ENCODE measurements at places on chromosomes 7 and 10.

DNA sequence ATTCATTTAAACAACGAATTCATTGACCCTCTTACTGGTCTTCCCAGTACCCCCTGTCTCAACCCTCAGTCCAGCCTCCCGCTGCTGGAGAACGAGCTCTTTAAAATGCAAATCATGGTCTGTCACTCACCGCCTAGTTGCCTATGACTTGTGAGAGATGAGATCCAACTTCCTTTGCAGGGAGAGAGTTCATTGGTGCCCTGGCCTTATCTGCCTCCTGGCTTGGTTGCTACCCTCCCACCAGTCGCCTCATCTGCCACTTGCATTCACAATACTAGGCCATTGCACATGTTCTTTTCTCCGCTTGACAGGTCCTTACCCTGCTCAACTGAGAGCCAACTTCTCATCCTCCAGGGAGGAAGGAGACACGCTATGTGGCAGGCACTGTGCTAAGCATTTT, 54.0 kb upstream of the MXI1 start:
- DNase-seq, result no peak

DNA sequence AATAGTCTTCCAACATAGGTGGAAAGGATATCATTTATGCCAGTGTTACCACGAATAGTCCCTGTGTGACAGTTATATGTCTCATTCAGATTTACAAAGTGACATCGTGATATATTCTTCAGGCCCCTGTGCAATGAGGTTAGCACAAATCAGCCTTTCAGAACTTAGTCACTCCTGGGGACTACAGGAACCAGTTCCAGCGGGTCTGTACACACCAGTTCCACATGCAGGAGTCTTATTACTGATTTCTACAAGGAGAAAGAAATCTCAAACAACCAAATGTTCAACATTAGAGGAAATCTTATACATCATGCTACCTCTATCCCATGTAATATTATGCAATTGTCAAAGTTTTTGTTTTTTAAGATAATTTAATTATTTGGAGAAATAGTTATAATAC, 4.4 kb upstream of the WDR91 start:
- no peak for DNase-seq

GRCh38 chr7:8386926-8387550, 46.4 kb upstream of the NXPH1 start:
- no peak for DNase-seq

DNA sequence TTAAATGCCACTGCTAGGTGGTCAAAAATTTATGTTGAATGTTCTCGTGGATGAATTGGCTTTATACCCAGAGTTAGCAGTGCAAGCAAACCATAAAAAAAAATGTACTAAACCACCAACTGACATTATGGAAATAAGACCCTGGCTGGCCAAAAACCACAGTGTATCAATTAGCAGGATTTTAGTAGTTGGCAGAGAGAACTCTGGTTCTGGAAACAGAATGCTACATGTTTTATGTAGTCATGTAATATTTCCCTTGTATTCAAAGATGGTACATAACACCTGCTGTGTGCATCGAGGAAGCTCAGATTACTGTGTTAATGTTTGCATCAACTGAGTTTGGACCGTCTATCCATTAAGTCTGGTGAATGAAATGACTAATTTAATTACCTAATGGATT, 618.5 kb downstream of the CCSER2 start:
- DNase-seq, result no peak

DNA sequence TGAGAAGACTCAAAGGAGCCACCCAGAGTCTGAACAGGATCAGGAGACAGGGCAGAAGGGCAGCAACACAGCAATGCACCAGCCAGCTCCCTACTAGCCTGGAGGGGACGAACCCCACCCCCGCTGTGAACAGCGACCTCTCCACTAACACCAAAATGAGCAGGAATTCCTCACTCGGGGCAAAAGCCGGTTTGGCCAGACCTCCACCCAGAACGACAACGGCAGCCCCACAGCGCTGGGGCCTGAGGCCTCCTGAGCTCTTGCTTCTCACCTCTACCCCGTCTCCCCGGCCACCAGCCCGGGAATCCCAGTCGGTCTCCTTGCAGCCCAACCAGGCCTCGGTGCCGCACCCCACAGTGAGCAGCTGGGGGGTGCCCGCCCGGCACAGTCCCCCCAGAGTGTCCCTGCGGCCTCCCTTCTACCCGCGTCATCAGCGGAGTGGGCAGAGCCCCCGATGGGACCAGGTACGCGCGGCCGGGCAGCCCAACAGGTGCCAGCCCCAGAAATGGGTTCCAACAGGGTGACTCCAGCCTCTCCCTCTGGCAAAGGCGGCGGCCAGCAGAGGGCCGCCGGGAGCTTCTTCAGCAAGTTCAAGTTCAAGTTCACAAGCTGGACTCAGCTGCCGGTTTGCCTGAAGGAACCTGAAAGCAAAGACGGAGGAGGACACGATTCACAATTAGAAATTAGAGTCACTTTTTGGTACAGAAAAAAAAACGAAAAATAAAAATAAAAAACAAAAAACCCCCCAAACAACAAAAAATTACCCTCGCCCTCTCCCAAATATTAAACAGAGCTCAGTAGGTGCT, 129.0 kb downstream of the MARCHF5 start:
- no peak for DNase-seq

DNA sequence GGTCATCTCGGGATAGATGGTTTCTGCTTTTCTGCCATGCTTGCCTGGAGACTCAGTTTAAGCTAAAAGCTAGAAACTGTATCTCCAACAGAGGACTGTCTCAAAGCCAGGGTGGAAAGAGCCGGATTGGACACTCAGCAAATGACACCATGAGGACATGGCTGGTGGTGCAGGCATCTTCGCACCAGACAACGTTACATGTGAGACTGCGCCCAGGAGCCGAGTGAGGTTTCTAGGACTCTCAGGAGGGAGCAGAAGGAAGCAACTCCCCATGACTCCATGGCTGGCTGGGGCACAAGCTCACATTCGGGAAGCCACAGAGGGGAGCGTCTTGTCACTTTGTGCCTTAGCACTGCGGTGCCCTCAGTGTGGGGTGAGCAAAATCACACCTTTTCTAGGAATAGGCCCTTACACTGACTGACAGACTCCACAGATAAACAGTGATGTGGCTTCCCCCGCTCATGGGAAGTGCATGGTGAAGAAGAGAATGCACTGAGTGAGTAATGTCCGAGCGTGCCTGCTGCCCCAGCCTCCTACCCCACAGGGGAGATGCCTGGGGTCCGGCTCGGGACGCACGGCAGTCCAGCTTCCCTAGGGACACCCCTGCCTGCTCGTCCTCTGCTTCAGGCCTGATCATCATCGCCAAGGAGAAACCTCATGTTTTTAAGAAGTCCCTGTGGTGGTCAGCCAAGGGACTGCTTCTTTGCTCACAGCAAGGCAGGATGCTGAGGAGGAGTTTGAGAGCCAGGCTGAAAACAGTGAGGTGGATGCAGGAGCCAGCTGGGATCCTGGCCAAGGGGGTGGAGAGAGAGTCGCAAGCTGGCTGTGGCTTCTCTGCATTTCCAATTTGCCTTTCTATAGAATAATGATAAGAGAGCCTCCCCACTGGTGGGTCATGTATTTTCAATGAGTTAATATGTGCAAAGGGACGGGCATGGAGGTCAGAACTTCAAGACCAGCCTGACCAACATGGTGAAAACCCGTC, 52.2 kb upstream of the FXYD4 start:
- DNase-seq, result no peak

DNA sequence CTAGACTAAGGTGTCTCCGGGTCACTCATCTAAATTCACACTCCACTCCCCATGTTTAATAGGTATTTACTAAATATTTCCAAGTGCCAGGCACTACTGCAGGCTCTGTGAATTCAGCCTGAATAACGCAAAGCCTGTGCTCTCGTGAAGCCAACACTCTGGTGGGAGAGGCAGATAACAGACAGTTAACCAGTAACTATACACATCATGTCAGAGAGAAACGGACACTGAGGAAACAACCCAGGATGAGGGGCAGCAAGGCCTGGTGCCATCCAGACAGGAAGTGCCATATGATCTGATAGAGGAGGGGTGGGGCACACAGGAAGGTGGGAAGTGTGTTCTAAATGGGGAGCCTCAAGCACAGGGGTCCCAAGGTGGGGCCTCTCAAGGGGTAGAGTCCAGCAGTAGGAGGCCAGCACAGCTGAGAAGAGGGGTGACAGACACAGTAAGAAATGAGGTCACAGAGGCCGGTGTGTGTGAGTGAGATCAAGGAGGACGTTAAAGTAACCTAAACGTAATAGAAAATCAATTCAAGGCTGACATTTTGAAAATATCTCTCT, 85.3 kb downstream of the LARP4B start:
- DNase-seq, result no peak

DNA sequence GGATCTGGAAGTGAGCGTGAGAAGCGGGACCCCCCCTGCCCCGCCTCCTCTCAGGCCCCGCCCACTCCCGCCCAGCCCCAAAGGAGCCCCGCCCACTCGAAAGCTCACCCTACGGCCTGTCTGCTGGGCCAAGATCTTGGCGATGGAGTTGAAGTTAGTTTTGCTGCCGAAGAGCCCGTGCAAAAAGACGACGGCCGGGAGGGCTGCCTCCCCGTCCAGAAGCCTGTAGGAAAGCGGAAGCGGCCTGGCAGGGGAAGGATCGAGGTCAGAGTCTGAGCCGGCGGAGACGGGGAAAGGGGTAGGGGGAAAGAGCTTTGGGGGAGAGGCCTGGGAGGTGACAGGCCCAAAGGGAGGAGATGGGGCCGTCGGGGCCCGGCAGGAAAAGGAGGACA, 386 bp downstream of the ABHD11 start:
- no peak for DNase-seq

- peak; percentile 45 for DNase-seq
Observed at GRCh38 chr7:132082394-132082793, 493.9 kb downstream of the PLXNA4 start.

DNA sequence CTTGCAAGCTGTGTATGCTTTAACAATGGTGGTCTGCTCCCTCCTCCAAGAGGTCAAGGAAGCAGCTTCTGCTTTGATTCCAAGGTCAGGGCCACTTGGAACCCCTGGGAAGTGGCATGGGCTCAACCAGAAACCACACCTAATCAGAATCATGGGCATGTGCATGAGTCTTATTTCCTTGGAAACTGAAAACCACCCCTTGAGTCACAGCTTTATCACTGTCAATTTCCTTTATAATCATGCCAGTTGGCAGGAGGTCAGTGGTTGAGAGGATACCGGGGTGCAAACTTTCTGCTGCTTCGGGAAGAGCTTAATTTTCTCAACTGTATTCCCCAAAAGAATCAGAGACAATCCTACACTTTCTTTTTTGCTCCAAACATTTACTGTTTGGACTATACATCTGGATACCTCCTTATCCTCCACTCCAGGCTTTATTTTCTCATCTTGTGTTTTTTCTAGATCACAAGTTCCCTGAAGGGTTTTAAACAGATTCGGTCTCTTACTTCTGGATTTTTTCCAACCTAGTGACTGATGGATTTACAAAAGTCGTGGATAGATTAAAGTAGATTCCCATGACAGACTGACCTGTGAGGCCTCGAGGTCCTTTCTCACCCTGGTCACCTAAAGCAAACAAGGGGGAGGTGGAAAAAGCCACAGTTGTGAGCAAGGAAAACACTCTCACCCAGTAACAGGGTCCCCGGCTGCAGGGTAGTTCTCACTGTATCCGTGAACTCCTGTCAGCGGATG, 36.0 kb downstream of the COL17A1 start:
- no peak for DNase-seq

DNA sequence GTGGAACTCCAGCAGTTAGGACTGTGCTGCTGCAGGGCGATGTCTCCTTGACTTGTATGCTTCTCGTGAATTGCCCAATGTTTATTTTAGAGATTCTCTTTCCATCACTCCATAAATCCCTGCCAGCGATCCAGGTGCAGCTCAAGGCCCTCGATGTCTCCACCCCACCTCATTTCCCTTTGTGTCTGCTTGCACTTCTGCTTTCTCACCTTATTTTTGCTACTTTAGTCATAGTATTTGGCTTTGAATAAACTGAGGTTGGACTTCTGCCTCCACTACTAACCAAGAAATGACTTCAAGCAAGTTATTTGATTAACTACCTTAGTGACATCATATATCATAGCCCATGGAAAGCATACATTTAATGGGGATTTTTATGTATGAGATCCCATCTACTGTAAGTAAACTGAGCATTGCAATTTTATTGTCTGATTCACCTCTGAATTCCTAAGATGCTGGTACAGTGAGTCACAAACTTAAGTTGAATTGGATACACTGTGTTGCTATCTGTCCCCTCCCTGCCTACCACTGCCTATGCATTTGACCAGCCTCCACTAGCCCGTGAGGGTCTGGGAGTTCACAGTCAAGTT, 255.8 kb downstream of the ABCA13 start:
- DNase-seq, result peak; percentile 12

DNA sequence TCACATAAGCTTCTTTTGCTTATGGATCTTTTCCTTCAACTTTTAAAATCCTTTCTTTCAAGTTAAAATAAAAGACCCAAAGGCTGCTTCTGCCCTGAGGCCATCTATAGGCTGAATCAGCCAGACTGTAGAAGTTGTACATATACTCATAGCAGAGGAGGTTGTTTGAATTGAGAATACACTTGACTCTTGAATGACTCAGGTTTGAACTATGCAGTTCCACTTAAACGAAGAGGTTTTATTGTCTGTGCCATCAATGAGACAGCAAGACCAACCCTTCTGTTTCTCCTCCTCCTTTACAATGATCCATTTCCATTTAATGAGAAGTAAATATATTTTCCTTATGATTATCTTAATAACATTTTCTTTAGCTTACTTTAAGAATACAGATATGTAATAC, 5.8 kb downstream of the ZNF365 start:
- DNase-seq, result peak; percentile 45

- DNase-seq, result no peak
Observed at GRCh38 chr7:135467207-135467711, 42.6 kb downstream of the CNOT4 start.

- peak; percentile 75 for DNase-seq
Observed at GRCh38 chr7:115087437-115087836, 165.5 kb downstream of the MDFIC start.

GRCh38 chr10:74371696-74372095, 220.7 kb downstream of the ADK start:
- no peak for DNase-seq

GRCh38 chr10:7445474-7446185, 34.8 kb upstream of the SFMBT2 start:
- no peak for DNase-seq

DNA sequence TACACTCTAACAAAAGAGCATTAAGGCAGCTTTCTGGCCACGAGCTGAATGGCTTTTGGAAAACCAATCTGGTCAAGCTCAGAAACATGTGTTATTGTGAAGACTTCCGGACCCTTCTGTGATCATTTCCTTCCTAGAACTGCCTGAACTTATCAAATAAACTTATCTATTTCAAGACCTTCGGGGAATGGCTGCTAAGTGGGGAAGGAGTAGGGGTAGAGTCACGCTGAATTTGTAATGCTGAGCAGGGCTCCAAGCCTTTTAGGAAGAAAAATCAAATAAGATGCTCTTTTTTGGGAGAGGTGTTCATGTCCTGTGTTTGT, 56.6 kb downstream of the PAPSS2 start:
- no peak for DNase-seq

- DNase-seq, result peak; percentile 1
Observed at GRCh38 chr7:145848691-145849090, 267.9 kb upstream of the CNTNAP2 start.
